ENCODE measurements at places on chromosomes 6 and 20.

DNA sequence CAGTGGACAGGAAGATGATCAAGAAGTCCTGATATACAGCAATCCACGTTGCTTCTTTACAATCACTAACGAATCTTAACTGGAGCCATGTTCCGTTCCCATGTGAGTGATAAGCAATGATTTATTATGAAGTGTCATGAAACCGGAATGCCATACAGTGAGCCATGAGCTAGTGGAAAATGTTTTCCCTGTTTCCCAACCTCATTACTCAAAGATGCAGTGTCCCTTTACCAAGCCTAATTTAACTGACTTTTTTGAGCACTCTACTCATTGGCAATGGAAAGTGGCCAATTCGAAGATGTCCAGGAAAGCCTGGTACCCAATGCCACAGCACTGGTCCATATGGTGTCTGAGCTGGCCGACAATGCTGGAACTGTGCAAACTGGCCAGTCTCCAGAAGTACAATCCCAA, 148.3 kb downstream of the ZNF217 start:
- DNase-seq, result no peak

DNA sequence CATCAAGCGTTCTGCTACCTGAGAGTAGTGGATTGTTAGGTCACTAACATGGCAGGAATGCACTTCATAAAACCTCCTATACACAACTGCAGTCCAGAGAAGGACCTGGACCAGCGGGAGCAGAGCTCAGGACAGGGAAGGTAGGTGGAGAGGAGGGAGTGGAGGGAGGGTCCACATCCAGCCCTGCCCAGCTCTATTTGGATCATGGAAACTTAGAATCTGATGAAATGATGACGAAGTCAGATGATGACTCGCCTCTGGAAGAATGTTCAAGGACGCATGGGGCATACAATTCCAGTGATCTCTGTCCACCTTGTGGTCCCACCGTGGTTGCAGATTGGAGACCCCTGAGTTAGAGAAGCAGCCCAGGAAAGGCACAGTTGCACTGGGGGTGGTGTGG, 68.8 kb downstream of the CLIC5 start:
- no peak for DNase-seq

DNA sequence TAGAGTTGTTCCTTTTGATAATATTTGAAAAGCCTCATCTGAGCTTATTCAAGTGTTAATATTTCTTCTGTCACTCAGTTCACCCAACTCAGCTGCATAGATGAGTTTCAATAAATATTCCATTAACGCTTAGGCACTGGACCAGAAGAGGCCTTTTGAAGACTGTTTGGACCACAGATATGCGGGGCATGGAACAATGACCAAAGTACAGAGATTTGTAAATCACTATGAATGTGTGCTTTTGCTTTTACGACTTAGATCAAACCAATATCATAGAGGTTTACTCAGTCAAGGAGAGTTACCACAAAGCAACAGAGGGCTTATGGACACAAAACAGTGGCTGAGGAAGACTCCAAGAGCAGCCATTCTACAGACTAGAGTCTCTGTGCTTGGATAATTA, 99.9 kb downstream of the RTN4IP1 start:
- DNase-seq, result no peak

GRCh38 chr20:48049641-48050040, 264.4 kb upstream of the SULF2 start:
- DNase-seq, result no peak

DNA sequence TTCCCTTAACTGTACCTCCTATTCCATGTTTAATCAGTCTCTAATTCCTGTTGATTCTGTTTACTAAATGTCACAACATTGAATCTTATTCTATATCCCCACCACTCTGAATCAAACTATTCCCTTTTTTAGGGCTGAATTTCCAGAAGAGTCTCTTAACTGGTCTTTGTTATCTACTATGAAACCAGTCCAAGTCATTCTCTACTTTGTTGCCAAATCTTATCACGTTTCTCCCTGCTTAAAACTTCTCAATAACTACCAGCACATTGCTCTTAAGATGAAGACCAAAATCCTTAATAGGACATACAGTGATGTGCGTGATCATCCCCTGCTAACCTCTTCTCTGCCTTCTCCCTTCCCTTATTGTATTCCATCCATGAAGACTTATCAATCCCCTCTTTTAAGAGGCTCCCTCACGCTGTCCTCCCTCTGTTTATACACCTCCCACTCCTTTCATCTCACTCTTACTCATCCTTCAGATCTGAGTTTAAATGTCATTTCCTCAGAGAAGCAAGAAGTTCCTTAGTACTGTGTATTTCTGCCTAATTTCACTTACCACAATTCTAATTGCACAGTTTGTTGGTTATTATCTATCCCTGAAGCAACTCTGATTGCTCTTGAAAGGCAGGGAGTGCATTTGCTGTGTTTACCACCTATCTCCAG, 143.0 kb upstream of the AHI1 start:
- no peak for DNase-seq

Data from stimulated activated CD4-positive, alpha-beta T cell treated with anti-CD3 and anti-CD28 coated beads, Interleukin-12 subunit alpha, Interleukin-12 subunit beta, amount 100 ng/mL, for 24 hours (primary cell).